ENCODE measurements at places on chromosomes 6 and 20.

GRCh38 chr6:140486450-140487361 lies 1112.3 kb upstream of the CITED2 start:
- DNase-seq, result no peak

GRCh38 chr20:8757146-8757545 lies 311.7 kb upstream of the PLCB4 start:
- DNase-seq, result no peak

GRCh38 chr6:159376516-159377158 lies 207.4 kb downstream of the FNDC1 start:
- no peak for DNase-seq

DNA sequence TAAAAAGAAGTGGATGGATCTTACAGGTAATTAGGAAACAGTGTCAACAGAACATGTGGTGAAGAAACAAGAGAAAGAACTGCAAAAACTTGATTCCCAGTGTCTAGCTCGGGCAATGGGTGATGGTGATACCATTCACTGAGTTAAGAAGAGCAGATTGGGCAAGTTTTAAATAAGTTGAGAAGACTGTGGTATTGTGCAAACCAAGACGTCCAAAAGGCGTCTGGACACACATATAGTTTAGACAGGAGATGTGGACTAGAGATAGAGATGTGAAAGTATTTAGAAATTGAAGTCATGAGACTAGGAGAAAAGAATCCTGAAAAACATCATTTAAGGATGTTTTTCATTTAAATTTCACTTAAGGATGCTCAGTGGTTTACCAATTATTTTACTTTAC lies 53.9 kb downstream of the CDK19 start:
- no peak for DNase-seq

- no peak for DNase-seq
These were observed 395.4 kb downstream of the FRK start for GRCh38 chr6:115665310-115665709.

DNA sequence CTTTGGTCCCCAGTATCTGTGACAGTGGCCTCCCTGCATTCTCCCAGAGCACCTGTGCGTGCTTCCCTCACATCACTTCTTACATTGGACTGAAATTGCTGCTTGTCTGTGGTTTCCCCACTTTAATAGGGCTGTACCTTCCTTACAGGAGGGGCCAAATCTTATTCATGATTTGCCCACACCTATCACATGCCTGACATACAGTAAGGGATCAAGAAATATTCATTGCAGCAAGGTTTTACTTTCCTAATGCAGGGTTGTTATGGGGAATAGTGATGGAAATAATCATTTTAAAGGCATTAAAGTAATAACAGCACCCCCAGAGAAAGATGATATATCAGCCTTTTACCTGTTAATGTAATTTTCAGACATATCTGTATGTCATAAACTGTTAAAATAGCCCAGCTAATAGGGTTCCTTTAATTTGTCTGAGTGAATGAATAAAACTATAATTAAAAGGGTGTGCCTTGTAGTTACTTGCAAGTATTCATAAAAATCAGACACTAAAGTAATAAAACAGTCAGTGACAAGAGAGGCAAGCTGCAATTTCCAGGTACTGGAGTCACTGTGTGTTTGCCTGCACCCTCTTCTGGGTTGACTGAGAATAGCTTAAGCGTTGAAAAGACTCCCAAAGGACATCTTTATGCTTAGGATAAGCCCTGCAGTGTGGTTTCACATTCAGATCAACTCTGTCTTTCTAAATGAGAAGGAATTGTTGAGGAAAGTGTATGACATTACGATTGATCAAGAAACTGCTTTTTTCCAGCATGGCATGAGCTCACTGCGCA lies 182.7 kb downstream of the PHACTR1 start:
- no peak for DNase-seq

DNA sequence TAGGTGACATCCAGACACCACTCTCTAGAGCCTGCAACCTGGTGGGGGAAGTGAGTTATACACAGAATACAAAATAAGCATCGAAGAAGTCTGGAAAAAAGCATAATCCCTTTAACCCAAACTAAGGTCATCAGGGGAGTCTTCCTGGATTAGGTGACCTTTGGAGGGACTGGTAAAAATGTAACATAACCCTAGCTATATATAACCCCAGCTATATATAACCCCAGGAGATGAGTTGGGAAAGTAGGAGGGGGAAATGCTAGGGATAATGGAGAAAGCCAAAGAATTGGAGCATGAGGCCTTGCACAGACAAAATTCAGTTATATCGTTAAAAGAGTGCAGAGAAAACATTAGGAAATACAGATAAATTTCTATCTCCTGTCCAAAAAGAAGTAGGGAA lies 164.8 kb downstream of the QRSL1 start:
- no peak for DNase-seq

GRCh38 chr6:56096541-56096940 lies 150.8 kb downstream of the COL21A1 start:
- no peak for DNase-seq

- no peak for DNase-seq
These were observed 10.7 kb downstream of the HLA-A start for GRCh38 chr6:29953001-29953441.

- DNase-seq, result no peak
These were observed 13.7 kb upstream of the STXBP5 start for GRCh38 chr6:147190556-147190955.

- DNase-seq, result no peak
These were observed 132.2 kb downstream of the OGFRL1 start for GRCh38 chr6:71420693-71421328.

GRCh38 chr20:50253101-50253500 lies 62.5 kb downstream of the CEBPB start:
- DNase-seq, result no peak

DNA sequence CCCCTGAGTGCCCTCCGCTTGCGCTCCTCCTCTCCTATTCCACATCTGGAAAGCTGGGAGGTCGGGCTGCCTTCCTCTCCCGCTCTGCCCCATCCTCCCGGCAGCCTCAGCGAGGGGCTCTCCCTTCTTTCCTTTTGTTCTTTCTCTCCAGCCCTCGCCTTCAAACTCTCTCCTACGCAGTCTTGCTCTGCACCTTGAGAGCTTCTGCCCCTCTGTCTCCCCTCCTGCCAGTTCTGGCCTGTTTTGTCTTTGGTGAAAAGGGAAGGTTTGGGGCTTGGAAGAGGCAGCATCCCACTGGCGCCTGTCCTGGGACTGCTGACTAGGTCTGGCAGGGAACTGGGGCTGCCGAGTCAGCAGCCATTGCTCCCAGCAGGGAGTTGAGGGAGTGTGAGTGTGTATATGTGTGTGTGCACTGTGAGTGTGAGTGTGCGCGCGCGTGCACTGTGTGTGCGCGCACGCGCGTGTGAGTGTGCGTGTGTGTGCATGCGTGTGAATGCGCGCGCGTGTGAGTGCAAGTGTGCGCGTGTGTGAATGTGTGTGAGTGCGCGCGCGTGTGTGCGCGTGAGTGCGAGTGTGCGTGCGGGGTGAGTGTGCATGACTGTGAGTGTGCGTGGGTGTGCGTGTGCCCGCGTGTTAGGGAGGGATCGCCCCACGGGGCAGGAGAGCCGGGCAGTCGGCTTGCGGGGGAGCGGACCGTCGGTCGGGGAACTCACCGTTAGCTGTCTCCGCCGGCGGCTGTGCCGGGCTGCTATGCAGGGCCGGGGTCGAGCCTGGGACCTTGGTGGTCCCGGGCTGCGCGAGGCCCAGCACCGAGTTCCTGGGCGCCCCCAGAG lies 523 bp downstream of the CPXM1 start:
- DNase-seq, result no peak

DNA sequence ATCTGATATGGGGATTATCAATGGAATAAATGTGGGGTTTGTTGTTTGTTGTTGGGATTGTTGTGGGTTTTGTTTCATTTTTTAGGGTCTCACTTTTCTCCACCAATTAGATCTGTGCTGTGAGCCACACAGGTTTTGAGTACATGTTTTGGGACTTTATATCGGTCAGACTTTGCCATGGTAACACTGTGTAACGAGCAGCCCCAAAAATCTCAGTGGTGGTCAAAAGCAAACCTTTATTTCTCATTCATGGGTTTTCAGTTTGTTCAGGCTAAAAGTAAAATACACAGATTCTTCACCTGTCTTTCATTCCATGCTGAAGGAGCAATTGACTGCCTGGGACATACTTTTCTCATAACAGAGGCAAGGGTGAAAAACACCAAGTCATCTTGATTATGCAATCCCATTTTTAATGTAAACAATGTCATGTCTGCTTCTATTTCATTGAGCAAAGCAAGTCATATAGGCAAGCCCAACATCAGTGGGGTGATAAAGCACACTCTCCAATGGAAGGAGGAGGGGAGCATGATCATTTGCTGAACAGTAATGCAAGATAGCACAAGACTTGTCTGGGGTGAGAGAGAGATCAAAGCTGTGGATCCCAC lies 101.1 kb upstream of the PLCB4 start:
- DNase-seq, result no peak

GRCh38 chr6:110590821-110591351 lies 114.5 kb upstream of the SLC22A16 start:
- DNase-seq, result no peak

- no peak for DNase-seq
These were observed 38.8 kb downstream of the BMP2 start for GRCh38 chr20:6806275-6806674.

DNA sequence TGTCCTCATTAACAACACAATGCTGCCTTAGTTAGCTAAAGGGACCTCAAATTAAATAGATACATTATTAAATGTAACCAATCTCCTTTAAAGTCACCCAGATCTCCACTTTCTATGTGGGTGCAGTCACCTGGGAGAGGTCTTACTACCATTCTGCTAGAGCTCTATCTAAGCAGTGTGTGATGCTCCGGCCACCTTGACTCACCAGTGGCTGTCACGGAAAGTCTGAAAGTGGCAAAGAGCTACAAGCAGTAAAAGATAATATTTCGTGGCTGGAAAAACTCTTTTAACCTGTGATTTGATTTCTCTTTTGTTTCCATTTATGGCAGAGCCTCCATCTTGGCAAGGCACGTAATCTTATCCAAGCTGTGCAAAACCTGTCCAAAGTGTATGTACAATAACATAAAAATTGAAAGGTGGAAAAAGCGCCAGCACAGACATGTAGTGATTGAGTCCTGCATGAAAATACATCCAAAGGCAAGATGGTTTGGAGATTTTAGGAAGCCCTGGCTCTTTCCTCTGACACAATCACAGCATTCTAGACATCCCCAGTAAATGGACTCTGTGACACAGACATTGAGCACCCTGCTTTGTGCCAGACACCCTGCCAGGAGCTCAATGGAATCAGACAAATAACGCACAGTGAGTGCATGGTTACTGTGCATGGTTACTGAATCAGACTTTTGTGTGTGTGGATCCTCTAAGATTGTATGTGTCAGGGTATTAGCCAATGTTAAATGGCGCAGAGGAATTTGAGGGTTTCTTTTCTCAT lies 116.6 kb downstream of the ADAT2 start:
- DNase-seq, result no peak
